ENCODE measurements at places on chromosomes 2 and 18. TPM values are rescaled to one million over a fixed set of nuclear protein-coding genes. Genes with fewer than 3 reads are reported as not detected.

FOXI3 gene
- 0.66 TPM for total RNA-seq

MYCN gene
- total RNA-seq, result 0.08 TPM

PRKAG3 gene
- not detected for total RNA-seq

TMEM37 gene
- total RNA-seq, result not detected

STPG4 gene
- 0.26 TPM for total RNA-seq

UCN gene
- total RNA-seq, result 6.0 TPM

GRHL1 gene
- total RNA-seq, result 1.9 TPM

FAM237A gene
- not detected for total RNA-seq

CCDC148 gene
- total RNA-seq, result 0.13 TPM

RASGRP3 gene
- total RNA-seq, result 25.8 TPM

CRYGD gene
- not detected for total RNA-seq

ABCG5 gene
- 0.08 TPM for total RNA-seq

CD8B2 gene
- total RNA-seq, result not detected

PIEZO2 gene
- 0.61 TPM for total RNA-seq

ABCB11 gene
- total RNA-seq, result 0.03 TPM

INHA gene
- 0.18 TPM for total RNA-seq

CNDP1 gene
- 0.51 TPM for total RNA-seq

REEP1 gene
- 2.0 TPM for total RNA-seq

POTEC gene
- total RNA-seq, result not detected

NTSR2 gene
- not detected for total RNA-seq

IL1RL2 gene
- not detected for total RNA-seq

CYS1 gene
- 0.29 TPM for total RNA-seq

STAT4 gene
- not detected for total RNA-seq

C2orf78 gene
- total RNA-seq, result not detected

AMER3 gene
- not detected for total RNA-seq

PSTPIP2 gene
- total RNA-seq, result 0.18 TPM

NDC80 gene
- total RNA-seq, result 27.7 TPM

LRRTM1 gene
- total RNA-seq, result not detected

CHMP3 gene
- 116 TPM for total RNA-seq

IL1A gene
- not detected for total RNA-seq

KCNJ3 gene
- total RNA-seq, result not detected

IL36G gene
- not detected for total RNA-seq

All from SK-MEL-5 (cell line).